GM23338 (cell line): ENCODE measurements at places on chromosomes 7 and 10. TPM values are rescaled to one million over a fixed set of nuclear protein-coding genes. Genes with fewer than 3 reads are reported as not detected.

Gene CNTNAP2
- polyA plus RNA-seq, result 43.9 and 61.3 TPM in 2 replicates

Gene ICA1
- 75.4 and 83.7 TPM in 2 replicates for polyA plus RNA-seq

Gene SUN3
- 1.0 TPM in 1 of 2 replicates, not detected in the other for polyA plus RNA-seq

Gene ZNF138
- 38.7 and 48.7 TPM in 2 replicates for polyA plus RNA-seq

Gene DPY19L1
- polyA plus RNA-seq, result 4.4 and 6.7 TPM in 2 replicates

Gene DRGX
- polyA plus RNA-seq, result not detected in 2 replicates

Gene KNDC1
- polyA plus RNA-seq, result 1.8 and 1.9 TPM in 2 replicates

Gene RAPGEF5
- 6.3 and 7.1 TPM in 2 replicates for polyA plus RNA-seq

Gene TMEM196
- 0.11 and 0.57 TPM in 2 replicates for polyA plus RNA-seq

Gene NOM1
- 17.7 and 18.8 TPM in 2 replicates for polyA plus RNA-seq

Gene FEZF1
- 0.87 and 1.0 TPM in 2 replicates for polyA plus RNA-seq

Gene ADCYAP1R1
- polyA plus RNA-seq, result 1.7 and 1.8 TPM in 2 replicates

Gene FAM25G
- polyA plus RNA-seq, result not detected in 2 replicates

Gene HTR5A
- not detected in 2 replicates for polyA plus RNA-seq

Gene HKDC1
- polyA plus RNA-seq, result not detected in 2 replicates

Gene HOXA6
- polyA plus RNA-seq, result not detected in 2 replicates

Gene ITPRID1
- 0.05 TPM in 1 of 2 replicates, not detected in the other for polyA plus RNA-seq

Gene HMX3
- not detected in 2 replicates for polyA plus RNA-seq

Gene DGKI
- polyA plus RNA-seq, result 0.16 and 0.40 TPM in 2 replicates

Gene CTTNBP2
- polyA plus RNA-seq, result 30.7 and 31.7 TPM in 2 replicates

Gene NME8
- polyA plus RNA-seq, result 0.83 and 1.3 TPM in 2 replicates

Gene FBXL13
- 1.2 and 1.3 TPM in 2 replicates for polyA plus RNA-seq

Gene CYP3A5
- polyA plus RNA-seq, result 1.1 and 1.2 TPM in 2 replicates

Gene PAX4
- not detected in 2 replicates for polyA plus RNA-seq

Gene TDRD1
- 0.52 and 0.64 TPM in 2 replicates for polyA plus RNA-seq

Gene CRPPA
- polyA plus RNA-seq, result 0.54 and 0.73 TPM in 2 replicates

Gene ANKRD1
- 0.10 TPM in 1 of 2 replicates, not detected in the other for polyA plus RNA-seq

Gene ABCC2
- polyA plus RNA-seq, result 1.3 and 2.4 TPM in 2 replicates

Gene MUC3A
- polyA plus RNA-seq, result 44.4 and 45.7 TPM in 2 replicates
